ENCODE measurements at places on chromosomes 2 and 18.

DNA sequence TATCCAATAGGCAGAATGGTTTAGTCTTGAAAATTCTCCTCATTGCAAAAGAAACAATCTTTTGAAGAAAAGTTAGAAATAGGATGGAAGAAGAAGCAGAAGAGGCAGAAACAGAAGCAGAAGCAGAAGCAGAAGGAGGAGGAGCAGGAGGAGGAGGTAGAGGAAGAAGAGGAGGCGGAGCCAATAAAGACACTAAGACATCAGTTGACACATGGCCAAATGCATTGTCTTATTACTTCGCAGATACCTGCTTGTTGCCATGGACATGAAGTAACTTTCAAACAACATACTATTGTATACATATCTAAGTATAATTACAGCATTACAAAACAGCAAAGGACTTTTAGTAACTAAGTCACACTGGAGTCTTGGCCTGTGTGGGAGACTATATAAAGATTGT, 606.3 kb downstream of the METTL4 start:
- no peak for DNase-seq

DNA sequence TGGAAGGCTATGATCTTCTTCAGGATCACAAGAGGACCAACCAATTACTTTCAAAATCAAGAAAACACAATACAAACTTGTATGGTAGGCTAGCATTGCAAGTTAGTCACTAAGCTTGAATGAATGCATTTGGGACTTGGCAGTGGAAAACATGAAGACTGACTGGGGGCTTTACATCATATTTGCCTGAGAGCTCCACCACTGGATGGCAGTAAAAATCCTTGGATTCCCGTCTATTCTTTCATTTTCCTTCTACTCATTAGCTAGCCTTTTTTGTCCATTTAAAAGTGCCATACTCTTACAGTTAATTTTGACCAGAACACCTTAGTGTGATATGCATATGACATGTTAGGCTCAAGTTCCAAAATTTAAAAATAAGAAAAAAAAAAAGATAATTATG, 63.5 kb upstream of the RASGRP3 start:
- DNase-seq = no peak

DNA sequence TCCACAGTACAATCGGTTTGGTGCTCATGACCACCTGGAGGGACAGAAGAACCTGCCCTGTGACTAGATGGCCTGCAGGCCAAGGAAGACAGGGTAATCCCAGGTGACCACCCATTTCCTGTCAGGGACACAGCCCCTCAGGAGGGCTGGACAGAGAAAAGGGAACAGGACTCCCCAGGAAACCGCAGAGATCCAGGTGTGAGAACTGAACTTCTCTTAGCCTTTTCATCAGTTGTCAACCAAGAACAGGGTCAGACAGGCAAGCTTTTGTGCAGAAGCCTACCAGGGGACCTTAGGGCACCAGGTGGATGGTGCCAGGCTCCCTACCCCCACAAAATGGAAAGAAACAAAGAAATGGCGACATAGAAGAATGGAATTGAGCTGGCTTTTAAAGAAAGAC, 132.3 kb downstream of the HDAC4 start:
- DNase-seq = no peak

- DNase-seq = no peak
These were observed 144.3 kb upstream of the SMAD7 start for GRCh38 chr18:49094979-49095632.

DNA sequence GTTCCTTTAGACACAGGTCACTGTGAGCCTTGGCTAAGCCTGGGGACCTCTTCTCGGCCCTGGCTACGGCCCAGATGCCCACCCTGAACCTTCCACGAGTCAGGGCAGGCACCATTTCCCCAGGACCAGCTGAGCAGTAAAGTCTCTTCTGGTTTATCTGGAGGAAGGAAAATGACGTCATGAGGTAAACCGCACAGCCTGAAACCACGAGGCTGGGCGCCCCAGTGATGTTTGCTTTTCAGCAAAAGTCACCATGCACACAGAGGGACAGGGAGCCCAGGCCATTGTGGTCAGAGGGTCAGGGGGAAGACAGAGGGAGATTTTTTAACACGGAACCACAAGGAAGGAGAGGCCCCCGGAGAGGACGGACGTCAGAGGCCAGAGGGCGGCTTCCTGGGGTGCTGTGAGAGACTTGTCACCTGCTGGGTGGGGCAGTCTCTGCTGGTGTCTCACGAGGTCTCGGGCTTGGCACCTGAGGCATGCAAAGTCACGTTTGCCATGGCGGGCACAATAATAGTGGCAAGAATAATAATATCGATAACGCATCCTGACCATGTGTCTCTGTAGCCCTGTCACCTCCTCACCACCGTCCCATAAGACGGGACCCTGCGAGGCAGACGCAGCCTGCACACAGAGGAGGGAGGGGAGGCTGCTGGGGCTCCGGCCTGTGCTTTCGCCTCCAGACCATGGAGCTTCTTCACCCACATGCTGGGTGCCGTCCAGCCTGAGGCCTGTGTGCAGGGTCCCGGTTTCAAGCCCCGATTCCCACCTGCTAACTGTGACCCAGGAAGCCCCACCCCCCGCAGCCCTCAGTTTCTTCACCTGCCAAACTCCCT, 33.2 kb upstream of the FOSL2 start:
- DNase-seq = peak; percentile 75

DNA sequence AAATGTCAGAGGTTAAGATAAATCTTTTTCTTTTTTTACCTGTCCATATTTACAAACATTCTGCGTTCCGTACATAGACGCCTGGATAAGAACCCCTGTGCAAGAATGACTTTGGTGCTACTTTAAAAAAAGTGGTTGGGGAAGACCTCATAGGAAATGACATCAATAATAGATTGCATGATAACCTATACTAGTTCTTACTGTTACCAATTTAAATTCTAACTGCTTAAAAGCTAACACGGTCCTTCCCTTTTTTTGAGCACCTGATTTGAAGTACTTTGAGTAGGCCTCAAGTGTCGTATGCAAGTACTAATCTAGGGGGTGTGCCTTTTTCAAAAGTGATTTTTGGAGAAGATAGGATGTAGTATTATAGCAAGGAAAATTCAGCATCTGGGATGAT, 2.1 kb downstream of the SLC39A10 start:
- no peak for DNase-seq

- DNase-seq = no peak
These were observed 360.2 kb downstream of the FSIP2 start for GRCh38 chr2:186098821-186099220.

DNA sequence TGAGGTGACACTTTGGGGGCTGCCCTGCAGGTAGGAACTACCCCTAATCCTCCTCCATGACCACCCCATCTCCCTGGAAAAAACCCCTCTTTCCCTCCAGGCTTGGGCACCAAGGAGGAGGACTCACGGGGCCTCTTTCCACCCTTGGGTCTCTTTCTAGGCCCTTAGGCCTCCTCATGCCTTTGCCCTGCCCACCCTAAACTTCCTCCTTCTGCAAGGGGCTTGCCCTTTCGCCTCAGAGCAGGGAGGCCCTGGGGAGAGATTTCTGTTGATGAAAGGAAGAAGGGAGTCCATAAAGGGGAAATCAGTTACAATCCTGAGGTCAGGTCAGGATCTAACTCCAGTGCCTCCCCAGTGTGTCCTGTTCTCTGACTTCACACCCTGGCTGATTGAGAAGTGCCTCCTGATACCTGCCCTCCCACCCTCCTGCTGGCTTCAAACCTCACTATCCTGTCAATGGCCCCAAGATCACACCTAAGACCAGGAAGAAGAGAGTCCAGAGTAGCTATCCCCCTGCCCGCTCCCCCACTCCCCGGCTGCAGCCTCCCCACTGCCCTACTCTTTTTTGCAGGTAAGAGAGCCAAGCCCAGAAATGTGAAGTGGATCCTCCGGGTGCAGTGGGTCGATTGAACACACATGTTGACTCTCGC, 16.7 kb upstream of the TNS1 start:
- DNase-seq = no peak

GRCh38 chr2:104867813-104868504, 14.0 kb downstream of the POU3F3 start:
- DNase-seq = no peak

DNA sequence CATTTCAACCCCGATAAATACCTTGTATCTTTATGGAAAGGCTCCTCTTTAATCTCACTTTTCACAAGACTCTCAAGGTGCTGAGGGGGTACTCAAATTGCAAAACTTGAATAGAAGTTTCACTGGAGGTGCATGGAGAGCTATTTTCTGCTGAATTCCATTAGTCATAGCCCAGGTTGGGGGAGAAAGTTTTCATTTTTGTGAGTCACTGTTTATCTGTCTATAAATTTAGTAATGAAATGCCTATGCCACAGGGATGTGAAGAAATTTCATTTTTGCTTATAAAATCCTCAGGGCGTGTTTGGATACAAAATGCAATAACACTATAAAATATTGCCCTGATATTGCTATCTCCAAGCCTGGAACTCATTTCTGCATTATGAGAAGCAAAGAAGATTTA, 346.3 kb downstream of the LRATD1 start:
- no peak for DNase-seq

- no peak for DNase-seq
These were observed 1.6 kb downstream of the SH3BP4 start for GRCh38 chr2:234953116-234954031.

- no peak for DNase-seq
These were observed 116.0 kb downstream of the CDC42EP3 start for GRCh38 chr2:37555457-37555856.

DNA sequence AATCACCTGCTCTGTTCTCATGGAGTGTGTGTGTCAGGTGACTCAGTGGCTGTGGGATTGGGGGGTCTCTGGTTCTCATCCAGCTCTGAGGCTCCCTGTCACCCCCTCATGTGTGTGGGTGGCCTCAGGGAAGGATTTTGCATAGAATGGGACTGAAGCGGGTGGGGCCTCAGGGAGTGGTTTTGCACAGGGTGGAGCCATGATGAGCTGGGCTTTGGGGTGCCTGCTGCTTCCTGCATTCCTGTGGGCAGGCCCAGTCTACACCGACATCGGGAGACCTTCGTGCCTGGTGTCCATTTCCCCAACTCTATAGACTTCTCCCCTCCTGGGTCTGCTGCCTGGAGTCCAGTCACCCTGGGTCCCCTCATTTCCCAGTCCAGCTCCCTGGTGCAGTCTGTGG, 59.7 kb downstream of the VAPA start:
- DNase-seq = no peak

DNA sequence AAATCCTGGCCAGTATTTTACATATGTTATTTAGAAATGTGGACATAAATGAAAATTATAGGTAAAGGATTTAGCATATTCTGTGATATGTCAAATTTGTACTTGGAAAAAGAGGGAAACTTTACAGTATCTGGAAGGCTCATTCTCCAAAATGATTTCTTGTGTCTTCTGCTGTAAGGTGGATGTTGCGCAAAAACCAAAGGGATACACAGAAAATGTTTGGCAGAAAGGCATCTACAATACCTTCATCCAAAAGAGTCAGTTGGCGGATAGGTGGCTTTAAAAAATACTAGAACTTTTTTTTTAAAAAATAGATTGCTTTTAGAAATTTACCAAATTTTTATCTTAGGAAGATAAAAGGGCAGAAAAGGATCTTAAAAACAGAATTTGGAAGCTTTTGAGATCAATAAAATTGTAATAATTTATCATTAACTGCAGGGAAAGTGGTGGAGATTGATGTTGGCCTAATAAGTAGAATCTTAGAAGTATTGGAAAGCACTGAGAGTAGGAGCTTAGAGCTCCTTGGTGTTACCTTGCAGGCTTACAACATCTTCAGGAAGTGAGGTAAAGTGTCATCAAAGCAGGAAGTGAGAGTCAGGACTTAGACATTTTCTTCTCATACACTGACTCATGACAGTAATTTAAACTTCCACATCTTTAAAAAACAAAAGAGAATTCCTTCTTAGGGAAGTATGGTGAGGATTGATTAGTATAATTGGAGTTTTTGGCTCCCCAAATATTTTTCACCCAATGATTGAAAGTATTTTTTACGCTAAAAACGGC, 2.1 kb downstream of the NABP1 start:
- no peak for DNase-seq

DNA sequence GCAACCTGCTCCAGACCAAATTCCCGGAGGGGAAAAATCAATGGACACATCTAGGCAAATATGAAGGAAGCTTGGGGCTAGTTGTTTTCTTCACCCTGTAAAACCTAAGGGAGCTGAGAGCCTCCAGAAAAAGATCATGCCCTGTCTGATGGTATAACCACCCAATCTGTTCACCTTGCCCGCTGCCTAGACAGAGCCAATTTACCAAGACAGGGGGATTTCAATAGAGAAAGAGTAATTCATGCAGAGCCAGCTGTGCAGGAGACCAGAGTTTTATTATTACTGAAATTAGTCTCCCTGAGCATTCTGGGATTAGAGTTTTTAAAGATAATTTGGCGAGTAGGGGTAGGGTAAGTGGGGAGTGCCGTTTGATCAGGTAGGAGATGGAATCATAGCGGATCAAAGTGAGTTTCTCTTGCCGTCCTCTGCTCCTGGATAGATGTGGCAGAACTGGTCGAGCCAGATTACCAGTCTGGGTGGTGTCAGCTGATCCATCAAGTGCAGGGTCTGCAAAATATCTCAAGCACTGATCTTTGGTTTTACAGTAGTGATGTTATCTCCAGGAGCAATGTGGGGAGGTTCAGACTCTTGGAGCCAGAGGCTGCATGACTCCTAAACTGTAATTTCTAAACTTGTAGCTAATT, 35.1 kb upstream of the B4GALT6 start:
- DNase-seq = no peak

GRCh38 chr2:121038031-121038430, 247.0 kb downstream of the TFCP2L1 start:
- no peak for DNase-seq

DNA sequence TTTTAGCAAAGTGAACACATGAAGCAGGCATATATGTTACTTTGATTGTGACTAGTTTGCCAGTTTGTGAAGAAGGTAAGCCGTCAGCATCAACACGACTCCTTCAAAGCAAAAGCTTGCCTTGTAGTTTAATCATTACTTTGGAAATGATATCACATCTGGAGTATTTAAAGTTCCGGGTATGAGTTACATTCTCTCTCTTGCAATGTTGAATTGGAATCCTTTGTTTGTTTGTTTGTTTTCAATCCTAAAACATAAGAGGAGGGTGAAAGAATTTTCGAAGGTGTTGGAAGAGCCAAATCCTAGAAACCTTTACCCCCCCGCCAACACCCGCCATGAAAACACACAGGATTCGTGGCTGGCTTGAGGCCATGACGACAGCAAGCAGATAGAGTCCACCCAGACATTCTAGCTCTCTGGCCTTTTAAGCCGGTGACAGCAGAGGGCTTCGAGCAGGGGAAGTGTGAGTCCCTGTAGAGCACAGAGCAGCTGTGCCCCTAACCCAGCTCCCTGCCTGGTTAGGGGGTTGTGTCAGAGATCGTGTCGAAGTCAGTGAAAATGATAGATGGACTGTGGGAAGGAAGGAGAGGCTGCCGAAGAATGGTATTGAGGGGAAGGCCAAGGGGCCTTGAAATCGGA, 103.8 kb upstream of the SMIM21 start:
- DNase-seq = no peak

DNA sequence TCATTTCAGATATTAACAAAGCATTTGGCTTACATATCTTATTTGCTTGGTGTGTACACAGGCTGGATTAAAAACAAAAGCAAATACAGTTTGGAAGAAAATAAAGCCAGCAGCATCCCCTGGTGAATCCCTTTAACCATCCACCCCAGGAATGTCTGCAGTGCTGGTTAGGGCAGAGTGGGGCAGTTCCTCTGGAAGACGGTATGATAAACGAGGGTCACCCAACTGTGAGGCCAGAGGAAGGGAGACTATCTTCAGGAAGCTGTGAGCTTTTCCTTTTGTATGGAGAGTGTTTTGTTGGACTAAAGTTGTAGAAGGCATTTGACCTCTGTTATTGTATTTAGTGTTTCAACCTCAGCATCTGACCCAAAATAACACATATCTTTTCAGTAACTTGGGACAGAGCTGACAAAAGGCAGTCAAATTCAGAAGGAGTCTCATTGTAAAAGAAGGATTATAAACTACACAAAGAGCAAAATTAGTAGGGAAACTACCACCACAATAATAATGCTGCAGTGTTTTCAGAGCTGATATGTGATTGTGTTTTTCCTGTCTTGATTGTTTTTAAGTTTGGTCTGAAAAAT, 159.1 kb downstream of the FMNL2 start:
- DNase-seq = no peak

All from stimulated activated CD8-positive, alpha-beta memory T cell treated with anti-CD3 and anti-CD28 coated beads, Interleukin-2, amount 100 ng/mL, for 1 hour (primary cell).